ENCODE measurements at places on chromosomes 12 and 14.

DNA sequence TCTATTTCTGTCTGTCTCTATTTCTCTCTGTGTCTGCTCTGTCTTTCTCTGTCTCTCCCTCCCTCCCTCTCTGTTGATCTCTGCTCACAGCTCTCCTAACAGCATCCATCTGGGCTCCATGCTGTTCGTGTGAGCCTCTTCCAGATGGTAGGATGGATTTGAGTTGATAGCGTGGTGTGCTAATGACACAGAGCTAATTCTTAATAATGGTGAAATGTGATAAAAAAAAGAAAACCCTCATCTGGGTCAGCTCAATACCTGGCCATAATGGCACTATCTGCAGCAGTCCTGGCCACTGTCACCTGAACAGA is 96.4 kb downstream of the AACS start:
- DNase-seq, result no peak

GRCh38 chr12:88472775-88473174 is 107.5 kb downstream of the KITLG start:
- peak; percentile 38 for DNase-seq

- peak; percentile 83 for DNase-seq
Measured at GRCh38 chr12:106288494-106289195, 13.9 kb upstream of the TCP11L2 start.

- no peak for DNase-seq
Measured at GRCh38 chr12:94815958-94816357, 165.6 kb upstream of the TMCC3 start.

- no peak for DNase-seq
Measured at GRCh38 chr12:131640525-131640924, 70.4 kb upstream of the SFSWAP start.

GRCh38 chr12:53205747-53206419 is 1.2 kb downstream of the ITGB7 start:
- peak; percentile 80 for DNase-seq

- DNase-seq, result no peak
Measured at GRCh38 chr14:75647640-75648039, 13.0 kb downstream of the ERG28 start.

DNA sequence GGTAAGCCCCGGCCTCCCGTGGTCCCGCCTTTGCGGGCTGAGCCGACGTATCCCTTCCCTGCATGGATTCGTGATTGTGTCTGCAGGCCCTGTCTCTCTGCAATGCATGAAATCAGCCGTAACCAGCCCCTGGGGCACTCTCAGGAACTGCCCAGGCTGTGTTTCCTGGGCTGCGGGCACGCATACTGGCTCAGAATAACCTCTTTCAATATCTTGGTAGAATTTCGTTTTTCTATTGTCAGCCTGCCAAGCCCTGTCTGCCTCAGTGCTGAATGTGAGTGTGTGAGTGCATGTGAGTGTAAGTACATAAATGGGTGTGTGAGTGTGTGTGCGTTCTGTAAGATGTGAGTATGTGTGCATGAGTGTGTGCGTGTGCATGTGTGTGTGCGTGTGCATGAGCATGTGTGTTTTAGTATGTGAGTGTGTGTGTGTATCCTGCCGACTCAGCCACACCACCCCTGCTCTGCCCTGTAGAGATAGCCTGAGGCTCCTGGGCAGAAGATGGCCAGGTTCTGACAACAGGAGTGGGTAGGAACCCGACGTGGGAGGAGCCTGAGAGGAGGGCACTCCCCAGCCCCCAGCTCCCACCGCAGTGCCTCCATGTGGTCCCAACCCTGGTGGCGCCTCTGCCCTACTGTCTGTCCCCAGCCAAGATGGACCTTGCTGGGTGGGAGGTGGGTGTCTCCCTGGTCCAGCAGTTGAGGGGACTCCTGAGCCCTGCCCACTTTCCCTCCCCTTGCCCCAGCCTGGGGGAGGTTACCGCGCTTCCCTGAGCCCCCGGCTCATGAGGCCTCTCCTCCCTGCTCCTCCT is 268.8 kb downstream of the ADGRD1 start:
- DNase-seq, result peak; percentile 31

- no peak for DNase-seq
Measured at GRCh38 chr12:120941846-120942405, 36.4 kb upstream of the HNF1A start.

DNA sequence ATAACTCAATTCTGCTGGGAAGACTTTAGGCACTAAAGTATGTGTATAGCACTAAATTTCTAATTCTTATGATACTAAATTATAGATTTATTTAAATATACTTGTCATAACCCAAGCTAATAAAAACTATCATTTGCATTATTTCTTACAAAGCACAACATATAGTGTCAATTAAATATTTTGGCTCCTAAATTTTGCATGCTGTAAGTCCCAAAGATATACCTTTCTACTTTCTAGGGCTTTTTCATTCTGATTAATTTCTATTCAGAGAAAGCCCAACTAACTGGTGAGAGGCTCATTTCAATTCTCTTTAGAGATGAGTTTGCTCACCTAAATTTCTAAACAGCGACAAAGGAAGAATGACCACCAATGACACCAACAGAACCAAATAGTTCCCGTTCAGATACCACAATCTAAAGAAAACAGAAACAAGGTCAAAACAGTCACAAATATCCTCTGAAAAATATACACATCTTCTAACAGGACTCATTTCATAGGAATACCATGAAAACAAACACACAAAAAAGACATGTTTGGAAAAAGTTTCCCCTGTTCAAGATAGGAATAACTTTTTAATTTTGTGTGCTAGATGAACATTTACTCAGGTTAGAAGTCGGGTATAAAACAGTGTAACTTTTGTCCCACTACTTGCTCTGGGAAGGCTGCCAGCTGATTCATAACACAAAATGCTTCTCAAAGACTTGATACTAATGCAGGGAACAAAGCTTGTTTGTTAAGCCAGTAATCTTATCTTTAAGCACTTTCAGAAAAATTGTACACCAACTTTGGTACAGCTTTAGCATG is 7.6 kb downstream of the SLC38A2 start:
- DNase-seq, result peak; percentile 80

DNA sequence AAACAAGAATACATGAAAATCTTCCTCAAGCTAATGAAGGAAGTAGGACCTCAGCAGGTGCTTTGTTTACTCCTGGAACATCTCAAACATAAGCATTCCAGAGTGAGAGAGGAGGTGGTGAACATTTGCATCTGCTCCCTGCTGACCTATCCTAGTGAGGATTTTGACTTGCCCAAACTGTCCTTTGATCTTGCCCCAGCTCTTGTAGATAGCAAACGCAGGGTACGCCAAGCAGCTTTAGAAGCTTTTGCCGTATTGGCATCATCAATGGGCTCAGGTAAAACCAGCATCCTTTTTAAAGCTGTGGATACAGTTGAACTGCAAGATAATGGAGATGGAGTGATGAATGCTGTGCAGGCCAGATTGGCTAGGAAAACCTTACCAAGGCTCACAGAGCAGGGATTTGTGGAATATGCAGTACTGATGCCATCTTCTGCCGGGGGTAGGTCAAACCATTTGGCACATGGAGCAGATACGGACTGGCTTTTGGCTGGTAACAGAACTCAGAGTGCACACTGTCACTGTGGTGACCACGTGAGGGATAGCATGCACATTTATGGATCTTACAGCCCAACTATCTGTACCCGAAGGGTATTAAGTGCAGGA is 1.9 kb downstream of the TOGARAM1 start:
- peak; percentile 15 for DNase-seq

- no peak for DNase-seq
Measured at GRCh38 chr14:101116486-101117130, 213.1 kb upstream of the RTL1 start.

DNA sequence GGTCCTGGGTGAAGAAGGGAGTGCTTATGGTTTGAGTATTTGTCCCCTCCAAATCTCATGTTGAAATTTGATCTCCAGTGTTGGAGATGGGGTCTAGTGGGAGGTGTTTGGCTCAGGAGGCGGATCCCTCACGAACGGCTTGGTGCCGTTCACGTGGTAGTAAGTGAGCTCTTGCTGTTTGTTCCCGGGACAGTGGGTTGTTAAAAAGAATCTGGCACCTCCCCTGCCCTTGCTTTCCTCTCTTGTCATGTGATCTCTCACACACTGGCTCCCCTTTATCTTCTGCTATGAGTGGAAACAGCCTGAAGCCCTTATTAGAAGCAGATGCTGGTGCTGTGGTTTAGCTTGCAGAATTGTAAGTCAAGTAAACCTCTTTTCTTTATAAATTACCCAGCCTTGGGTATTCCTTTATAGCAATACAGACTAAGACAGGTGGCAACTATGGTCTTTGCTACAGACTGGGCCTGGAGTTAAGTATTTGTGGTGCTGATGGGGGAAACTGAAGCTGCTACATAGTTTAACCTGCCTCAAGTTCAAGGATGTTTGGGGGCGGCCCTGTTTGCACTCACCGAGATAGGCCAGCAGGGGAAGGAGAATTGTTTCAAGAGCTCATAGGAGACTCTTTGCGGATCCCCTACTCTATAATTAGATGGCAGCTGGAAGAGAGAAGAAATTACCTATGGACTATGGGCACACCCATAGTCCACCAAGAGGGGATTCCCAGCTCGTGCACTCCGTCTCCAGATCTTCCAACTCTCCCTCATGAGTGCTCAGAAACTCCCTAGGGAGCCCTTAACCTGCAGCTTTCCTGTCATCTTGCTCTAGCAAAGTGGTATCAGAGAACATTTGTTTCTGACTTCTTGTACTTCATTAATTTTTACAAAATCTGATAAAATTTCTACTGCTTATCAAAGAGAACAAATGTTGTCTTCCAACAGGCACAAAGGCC is 164.6 kb downstream of the SLC15A5 start:
- DNase-seq, result no peak

GRCh38 chr14:101120641-101121507 is 217.4 kb upstream of the RTL1 start:
- no peak for DNase-seq

- DNase-seq, result no peak
Measured at GRCh38 chr12:109125791-109126190, 9.4 kb downstream of the ACACB start.

DNA sequence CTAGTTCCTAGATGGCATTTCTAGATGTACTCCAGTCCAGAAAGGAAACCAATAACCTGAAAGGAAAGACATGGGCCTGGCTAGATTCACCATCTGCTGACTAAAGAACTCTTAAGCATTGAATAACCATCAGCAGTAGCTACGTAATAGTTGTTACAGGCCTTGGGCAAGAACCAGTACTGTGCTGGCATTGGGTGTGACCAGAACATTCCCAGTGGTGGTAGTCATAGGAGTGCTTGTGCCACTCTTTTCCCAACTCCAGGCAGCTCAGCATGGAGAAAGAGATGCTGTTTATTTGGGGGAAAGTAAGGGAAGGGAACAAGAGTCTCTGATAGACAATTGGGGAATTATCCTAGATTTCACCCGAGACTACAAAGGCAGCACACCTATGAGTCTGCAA is 333.3 kb downstream of the SLC16A7 start:
- peak; percentile 39 for DNase-seq

DNA sequence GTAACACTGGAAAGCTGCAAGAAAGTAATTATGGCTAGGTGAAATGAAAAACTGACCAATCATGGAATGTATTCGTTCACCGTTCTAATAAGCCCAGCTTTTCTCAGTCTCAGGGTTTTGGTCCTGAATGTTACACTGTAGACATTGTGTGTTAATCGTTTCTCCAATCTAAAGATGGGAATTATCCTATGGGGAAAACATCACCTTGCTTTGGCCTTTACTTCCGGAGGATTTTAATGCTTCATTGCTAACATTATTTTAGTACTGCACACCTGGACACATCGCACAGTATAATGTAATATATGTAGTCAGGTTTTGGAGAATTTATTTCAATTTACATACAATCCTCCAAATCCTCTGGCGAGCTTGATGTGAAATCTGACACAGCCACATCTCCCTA is 1.2 kb upstream of the TRHDE start:
- DNase-seq, result no peak

DNA sequence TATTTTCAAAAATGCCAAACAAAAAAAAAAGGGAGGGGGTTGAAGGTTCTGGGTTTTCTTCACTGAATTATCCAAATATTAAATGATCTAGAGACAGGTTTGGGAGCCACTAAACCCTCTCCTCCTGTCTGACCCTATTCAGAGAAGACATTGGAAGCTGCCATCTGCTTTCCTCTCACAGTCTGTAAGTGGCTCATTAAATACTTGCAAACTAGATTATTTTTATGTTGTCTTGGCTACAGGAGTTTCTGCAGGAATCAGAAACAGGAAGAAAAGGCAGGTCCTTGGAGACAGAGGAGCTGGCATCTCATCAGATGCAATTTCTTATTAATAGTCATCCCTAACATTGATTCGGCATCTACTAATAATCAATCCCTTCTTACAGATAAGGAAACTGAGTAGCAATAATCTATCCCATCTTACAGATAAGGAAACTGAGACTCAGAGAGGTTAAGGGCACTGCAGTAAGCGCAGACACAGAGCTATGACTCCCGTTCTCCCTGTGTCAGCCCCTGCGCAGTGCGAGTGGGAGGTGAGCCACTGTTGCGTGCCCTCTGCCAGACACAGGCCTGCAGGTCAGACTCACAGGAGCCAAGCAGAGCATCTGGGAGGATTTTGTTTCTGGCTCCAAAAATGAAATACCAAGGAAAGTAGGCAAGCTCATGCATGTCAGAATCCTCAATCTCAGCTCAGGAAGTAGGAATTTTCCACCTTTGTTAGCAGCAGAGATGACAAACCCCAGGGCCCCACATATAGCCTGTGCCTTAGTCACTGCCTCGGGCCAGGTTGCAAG is 11.0 kb downstream of the BDKRB2 start:
- peak; percentile 52 for DNase-seq

GRCh38 chr12:13099066-13099843 is 4.2 kb downstream of the GSG1 start:
- DNase-seq, result peak; percentile 24

GRCh38 chr14:46581036-46581671 is 70.4 kb downstream of the RPL10L start:
- no peak for DNase-seq

DNA sequence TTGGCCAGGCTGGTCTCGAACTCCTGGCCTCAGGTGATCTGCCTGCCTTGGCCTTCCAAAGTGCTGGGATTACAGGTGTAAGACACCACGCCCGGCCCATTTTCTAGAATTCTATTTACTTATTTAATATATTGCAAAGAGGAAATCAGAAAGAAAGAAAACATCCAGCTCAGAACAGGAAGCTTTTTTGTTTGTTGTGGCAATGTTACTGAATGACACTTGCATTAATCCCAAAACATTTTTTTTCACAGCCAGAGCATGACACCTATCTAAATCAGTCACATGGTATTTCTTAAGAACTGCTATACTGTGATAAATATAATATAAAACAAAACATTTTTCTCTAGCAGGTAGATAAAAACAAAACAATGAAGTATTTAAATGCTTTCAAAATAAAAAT is 12.6 kb downstream of the CFL2 start:
- no peak for DNase-seq

GRCh38 chr14:67267576-67268328 is 26.5 kb downstream of the PALS1 start:
- DNase-seq, result no peak

DNA sequence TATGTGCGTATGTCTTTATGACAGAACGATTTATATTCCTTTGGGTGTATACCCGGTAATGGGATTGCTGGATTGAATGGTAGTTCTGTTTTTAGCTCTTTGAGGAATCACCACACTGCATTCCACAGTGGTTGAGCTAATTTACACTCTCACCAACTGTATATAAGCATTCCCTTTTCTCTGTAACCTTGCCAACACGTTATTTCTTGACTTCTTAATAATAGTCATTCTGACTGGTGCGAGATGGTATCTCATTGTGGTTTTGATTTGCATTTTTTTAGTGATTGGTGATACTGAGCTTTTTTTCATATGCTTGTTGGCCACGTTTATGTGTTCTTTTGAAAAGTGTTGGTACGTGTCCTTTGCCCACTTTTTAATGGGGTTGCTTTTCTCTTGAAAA is 49.7 kb downstream of the FRS2 start:
- DNase-seq, result peak; percentile 73

- no peak for DNase-seq
Measured at GRCh38 chr12:132773077-132773955, 11.7 kb upstream of the ANKLE2 start.

- no peak for DNase-seq
Measured at GRCh38 chr12:118813778-118814357, 167.5 kb upstream of the SRRM4 start.

All from RPMI7951 (cell line).